ENCODE measurements at places on chromosomes 2 and 18.

DNA sequence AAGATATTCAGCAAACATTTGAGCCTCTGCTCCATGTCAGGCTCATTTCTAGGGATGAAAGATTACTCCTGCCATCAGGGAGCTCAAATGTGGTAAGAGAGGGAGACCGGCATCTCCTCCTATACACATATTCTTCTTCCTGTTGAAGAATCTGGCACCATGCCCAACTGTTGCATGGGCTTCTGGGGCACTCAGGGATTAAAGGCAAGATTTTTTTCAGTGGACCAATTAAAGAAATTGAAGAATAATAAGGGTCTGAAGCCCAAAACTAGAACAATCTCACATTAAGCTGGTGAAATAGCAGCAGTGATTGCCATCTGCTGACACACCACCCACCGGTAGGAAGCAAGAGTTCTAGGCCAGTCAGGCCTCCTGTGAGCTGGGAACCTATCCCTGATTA lies 145.4 kb upstream of the LYPD6 start:
- no peak for DNase-seq

- no peak for DNase-seq
Observed at GRCh38 chr2:34660741-34661140, 1061.6 kb upstream of the FAM98A start.

DNA sequence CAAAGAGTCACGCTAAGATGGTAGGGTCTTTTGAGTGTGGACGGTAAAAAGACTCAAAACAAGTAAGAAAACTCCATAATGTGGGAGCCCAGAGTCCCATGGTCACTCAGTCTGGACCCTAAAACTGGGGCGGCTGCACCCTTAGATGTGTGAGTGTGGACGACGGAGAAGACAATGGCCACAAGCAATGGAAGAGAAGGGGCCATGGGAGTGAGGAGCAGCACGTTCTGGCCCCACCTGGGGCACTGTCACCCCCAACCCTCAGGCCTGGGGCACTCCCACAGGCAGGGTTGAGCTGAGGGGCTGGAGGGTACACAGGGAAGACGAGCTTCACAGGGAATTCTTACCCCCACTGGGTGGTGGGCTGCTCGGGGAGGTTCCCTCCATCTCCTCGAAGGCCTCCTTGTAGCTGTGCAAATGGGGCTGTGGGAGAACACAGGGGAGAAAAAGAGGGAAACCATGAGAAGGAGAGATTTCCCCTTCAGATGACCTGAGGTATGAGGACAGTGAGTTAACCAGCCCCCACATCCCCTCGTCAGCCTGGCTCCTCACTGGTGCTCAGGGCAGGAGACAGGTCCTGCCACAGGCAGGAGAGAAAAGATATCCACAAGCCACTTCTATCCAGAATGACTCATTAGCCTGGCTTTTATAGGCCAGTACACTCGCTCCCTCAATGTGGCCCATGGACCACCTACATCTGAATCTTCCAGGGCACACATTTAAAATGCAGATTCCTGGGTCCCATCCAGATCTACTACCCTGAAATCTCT lies 167.9 kb downstream of the TNS1 start:
- DNase-seq, result no peak

- no peak for DNase-seq
Observed at GRCh38 chr2:100673691-100674485, 111.1 kb downstream of the PDCL3 start.

GRCh38 chr2:240520130-240520973 lies 37.4 kb downstream of the ANKMY1 start:
- DNase-seq, result no peak

GRCh38 chr2:144759746-144760145 lies 239.8 kb upstream of the ZEB2 start:
- no peak for DNase-seq

DNA sequence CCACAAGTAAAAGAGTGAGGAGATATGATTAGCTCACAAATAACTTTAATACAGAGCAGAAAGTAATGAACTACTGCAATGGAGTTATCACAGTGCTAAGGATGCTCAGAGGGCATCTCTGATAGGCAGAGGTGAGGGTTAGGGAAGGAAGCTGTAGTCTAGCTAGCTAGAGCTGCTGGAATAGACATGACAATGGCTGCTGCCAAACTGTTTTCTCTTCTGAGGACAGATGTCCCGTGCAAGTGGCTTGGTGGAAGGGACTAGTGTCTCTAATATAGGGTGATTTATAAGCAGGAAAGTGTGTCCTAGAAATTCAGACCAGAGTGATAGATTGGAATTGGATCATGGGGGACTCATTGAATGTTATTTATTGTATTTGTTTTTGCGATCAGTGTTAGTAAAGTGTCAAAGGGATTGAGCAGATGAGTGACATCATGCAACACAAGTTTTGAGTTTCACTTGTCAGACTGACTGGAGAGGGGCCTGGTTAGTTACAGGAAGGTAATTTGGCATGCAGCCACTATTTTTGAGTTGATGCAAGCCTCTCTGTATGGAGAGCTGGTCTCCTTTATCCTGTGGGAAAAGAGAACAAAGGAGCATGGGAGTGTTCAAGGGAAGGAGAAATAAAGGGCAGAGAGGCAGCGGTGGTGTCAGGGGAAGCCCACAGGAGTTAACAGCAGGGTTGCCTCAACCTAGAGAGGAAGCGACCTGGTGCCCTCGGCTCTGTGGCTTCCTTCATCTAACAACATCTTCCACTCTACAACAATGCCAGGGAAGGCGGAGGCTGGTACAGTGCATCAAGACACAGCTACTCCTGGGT lies 1.9 kb downstream of the CTLA4 start:
- DNase-seq, result peak; percentile 17

DNA sequence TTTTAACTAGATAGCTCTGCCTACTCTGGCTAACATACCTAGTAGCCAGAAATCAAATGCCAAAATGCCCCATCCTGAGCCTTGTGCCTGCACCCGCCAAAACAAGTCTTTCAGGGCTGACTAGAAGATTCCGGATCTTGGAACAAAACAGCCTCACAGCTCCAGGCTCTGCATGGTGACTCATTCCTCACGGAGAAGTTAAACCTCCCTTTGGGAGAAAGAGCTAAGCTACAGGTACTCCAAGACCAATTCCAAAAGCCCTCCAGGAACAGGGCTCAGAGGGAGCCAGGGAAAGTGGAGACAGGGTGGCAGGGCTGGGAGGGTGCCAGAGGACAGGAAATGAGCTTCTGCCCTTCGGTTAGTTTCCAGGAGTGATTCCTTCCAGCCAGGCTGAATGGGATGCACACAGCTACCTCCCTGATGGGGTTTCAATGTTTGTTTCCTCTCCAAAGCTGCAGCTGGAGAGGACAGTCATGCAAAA lies 295.6 kb downstream of the TNS1 start:
- no peak for DNase-seq

DNA sequence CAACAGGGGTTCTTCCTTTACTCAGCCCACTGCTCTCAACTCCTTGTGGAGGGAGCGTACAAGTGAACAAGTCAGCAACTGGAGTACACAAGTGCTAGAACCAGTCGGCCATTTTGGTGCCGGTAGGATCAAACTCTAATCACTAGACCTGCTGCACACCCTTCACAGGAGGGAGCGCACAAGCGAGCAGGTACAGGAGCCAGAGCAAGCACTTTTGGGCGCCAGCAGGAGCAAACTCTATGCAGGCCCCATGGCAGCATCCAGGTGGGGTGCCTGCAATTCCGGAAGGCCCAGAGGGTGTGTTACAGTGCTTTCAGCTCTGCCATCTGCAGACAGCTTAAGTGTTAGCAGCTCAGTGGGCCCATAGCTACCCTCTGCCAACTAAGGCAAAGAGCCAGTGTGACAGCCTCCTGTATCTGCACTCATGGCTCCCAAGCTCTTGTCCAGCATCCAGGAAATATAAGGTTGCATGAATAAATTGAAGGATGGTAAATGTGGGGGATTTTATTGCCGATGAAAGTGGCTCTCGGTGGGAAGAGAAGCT lies 426.1 kb downstream of the DCC start:
- no peak for DNase-seq

DNA sequence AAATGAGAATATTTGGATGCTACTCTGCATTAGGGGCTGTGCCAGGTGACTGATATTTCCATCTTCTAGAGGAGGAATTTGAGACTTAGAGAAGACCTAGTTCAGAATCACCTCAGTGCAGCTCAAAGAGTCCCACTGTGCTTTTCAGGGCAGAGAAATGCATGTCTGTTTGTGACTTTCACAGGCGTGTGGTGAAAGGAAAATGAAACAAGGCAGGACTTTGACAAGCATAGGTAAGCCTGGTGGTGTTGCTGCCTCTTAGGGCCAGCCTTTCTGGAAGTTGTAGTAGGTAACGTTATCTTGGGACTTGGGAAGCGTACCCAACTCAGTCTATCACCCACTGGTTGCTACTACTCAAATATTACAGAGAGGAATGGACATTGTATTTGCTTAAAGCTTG lies 2.6 kb downstream of the GPR39 start:
- no peak for DNase-seq

- no peak for DNase-seq
Observed at GRCh38 chr18:48073211-48073930, 142.9 kb upstream of the SMAD2 start.

- DNase-seq, result no peak
Observed at GRCh38 chr2:97907369-97908100, 88.2 kb downstream of the TMEM131 start.

GRCh38 chr18:2326999-2327398 lies 244.3 kb downstream of the METTL4 start:
- no peak for DNase-seq

- DNase-seq, result no peak
Observed at GRCh38 chr2:49129034-49129433, 25.3 kb downstream of the FSHR start.

DNA sequence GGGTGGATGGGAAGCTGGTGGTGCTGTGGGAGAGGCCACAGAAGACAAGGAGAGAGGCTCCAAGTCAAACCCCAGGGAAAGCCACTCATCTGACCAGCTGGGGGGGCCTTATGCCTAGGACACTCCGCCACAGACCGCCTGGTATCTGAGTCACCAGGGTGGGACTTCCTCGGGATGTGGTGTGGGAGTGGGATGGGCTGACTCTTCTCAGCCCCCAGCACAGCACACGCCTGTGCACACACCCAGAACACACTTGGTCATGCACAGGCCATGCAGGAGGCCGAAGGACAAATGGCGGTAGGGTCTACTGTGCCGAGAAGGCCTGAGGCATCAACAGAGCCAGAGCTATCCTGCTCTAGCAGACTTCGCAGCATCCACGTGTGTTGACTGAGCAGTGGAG lies 136.4 kb downstream of the INHBB start:
- no peak for DNase-seq

DNA sequence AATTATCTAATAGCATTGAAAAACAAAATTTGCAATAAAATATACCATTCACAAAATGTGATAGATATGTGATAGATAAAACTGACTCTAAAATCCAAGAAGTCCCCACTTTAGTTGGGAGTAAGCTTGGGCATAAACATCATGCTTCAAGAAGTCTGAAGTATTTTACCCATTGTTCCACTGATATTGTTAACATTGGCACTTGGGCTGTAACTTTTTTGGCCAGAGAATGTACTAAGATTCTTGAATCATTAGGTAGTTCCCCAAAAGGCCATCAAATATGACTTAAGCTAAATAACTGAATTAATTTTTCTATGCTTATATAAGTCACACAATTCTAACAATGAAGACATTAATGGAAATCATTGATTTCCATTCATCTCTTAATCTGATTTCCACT lies 413.6 kb downstream of the CDH2 start:
- DNase-seq, result no peak

DNA sequence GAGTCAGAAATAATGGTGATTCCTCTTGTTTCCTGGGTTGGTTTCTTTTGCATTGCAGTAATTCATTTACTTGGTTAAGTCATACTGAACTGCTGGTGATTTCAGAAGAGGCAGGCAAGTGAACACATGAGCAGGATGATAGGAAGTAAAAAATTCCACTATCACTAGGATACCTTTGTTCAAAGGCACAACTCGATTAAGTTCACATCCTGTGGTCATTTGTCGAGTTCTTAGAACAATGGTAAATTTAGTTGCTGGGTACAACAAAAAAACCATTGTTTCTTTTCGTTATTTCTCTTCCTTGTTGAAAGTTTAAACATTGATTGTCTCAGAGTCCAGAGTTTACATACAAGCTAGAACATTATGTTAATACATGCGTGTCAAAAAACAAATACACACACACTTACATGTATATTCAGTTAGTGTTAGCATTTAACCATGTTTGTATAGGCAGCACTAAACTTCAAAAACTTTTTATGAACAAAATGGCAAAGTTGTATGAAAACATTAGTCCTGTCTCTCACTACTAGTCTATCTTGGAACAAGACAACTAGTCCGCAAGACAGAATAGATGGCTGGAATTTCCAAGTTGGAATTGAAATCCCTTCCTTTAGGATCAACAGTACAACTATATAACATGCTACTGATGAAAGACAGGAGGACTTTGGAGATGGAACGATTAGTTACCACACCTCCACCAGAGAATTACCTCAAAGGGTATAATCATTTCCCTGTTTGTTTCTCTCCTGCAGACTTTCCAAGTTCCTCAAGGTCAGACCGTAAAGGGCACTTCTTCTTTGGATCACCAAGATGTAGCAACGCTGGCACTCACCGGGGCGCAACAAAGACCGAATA lies 26.2 kb downstream of the STK39 start:
- DNase-seq, result no peak

DNA sequence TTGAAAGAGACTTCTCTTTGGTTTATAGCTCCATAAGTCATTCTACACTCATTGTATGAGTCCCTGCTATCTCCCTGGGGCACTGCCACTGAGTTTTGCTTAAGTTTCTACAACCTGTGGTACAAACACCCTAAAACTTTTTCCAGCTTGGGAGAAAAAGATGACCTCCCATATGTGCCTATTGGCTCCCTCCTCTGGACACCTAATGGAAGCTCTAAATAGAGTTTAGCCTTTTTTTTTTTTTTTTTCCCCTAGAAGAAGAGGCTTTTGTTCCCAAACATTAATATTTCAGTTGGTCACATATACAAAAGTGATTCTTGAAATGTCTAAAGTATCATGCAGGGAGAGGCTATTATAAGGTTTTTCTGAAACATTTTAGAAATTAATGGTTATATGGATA lies 547.2 kb upstream of the TMEFF2 start:
- DNase-seq, result no peak

GRCh38 chr2:118062048-118062447 lies 26.2 kb upstream of the INSIG2 start:
- DNase-seq, result no peak

GRCh38 chr2:28326469-28326805 lies 66.2 kb upstream of the FOSL2 start:
- DNase-seq, result no peak

DNA sequence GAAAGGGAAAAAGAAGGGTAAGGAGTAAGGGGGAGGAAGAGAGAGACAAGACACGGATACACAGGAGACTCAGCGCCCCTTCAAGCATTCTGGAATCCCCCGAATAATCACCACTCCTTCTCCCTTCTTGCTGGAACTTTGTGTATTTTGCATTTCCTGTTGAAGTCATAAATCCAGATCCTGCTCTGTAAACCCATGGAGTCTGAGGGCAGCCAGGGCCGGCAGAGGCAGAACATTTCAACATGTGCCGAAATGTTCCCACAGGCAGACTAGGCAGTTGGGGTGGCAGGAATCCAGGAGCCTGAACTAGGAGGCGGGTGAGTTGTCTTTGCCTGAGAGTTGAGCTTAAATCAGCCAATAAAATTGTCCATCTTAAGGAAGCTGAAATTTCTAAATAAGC lies 193.1 kb downstream of the SH3RF3 start:
- no peak for DNase-seq

Data from stimulated activated naive CD4-positive, alpha-beta T cell (primary cell).